IMR-90 (cell line): ENCODE measurements at places on chromosomes 7 and 10.
A peak's percentile ranks its signal among the peaks of the same experiment; 100 is the strongest.

DNA sequence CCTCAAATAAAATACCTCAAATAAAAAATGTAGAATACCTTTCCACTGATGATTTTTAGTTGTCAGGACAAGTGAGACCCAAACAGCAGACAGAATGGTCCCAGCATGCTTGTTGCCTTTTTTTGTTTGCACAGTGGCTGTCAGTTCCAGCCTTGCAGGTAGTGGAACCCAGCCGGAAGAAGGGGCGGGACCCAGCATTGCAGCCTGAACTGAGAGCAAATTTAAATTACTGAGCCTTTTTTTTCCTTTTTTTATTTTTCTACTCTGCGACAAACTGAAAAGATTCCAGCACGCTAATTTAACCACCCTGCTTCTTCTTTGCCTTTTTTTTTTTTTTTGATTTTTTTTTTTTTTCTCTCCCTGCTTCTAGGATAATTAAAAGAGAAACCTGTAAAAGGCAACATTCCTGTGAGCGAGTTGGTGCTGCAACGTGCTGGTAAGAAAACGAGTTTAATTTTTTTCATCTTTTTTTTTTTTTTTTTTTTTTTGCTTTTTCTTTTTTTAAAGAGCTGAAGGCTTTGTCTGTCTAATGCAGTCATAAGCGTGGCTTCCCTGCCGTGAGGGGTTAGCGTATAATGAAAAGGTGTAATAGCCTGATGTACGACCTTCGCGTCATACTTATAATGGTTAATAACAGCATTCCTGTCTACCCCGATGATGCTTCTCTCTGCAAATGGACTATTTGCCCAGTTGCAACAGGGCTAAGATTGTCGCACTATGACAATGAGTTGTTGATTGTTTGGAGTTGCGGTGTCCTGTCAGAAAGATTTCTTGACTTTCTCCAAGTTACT, 555.3 kb upstream of the CELF2 start:
- no peak for DNase-seq

DNA sequence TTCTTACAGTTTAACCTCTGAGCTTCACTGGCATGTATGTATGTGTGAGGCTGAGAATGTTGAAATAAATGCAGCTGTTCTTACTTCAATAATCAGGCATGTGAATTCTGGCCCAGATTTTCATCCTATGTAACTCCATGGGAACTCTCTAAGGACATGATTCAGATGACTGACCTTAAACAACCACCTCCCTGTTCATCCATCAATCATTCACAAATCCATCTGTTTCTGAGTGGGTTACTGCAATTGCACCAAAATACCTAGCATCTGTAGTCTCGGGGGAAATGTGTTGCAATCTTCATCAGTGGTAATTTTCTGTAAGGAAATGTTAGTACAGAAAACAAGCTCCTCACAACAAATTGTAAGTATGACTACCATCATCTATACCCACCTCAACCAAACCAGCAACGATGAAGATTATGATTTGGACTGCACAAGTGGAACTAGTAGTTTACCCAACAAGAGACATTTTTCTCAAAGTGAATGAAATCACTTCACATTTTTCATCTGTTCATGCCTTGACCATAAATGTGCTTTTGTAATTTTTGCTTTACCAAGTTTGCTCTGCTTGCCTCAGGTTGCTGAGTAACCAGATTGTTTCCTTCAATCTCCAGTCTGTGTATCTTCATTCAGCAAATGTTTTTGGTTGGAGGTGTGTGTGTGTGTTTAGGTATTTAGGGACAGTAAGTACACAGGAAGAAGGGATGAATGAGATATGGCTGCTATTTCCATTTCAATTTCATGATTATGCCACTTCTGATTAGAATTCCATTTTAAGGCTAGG, 65.7 kb upstream of the FZD8 start:
- DNase-seq, result no peak

DNA sequence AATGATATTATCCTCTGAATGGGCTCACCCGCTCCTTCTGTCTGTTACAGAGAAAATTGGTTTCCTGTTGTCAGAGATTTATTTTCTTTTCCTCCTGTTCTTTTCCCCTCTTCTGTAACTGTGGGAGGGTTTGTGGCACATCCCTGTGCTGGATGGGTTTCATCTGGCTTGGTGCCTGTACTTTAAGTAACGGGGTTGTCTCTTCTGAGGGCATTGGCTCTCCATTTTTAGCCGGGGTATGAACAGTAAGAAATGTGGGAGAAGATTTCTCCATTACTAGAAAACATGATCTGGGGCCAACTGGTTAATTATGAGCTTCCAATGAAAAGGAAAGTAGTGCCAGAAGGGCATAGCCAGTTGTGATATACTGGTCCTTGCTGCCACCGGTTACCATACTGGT, 142.6 kb downstream of the SND1 start:
- DNase-seq, result no peak

DNA sequence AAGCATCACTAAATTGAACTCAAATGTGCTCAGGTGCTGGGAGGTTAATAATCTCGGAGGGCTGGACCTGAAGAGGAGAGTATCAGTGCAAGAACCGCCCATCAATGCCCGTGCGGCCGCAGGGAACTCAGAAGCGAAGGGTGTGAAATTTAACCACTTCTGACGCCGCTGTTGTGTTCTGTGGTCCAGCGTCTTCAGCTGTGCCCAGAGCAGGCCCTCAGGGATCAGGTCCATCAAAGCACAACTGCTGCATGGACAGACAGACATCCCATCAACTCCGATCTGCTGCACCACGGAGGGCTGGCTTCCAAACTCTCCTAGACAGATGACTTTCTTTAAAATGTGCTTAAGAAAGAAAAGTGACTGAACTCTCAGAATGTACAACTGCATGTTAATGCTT, 144.9 kb upstream of the TCERG1L start:
- no peak for DNase-seq

- DNase-seq, result no peak
These were observed 207.6 kb upstream of the KLF6 start for GRCh38 chr10:3992382-3993178.

- peak; percentile 87 for DNase-seq
These were observed 6.3 kb downstream of the TPST1 start for GRCh38 chr7:66211429-66211828.

GRCh38 chr7:100190048-100190711, 12.5 kb downstream of the STAG3 start:
- peak; percentile 62 for DNase-seq

- DNase-seq, result no peak
These were observed 43.5 kb downstream of the YKT6 start for GRCh38 chr7:44244282-44244681.

DNA sequence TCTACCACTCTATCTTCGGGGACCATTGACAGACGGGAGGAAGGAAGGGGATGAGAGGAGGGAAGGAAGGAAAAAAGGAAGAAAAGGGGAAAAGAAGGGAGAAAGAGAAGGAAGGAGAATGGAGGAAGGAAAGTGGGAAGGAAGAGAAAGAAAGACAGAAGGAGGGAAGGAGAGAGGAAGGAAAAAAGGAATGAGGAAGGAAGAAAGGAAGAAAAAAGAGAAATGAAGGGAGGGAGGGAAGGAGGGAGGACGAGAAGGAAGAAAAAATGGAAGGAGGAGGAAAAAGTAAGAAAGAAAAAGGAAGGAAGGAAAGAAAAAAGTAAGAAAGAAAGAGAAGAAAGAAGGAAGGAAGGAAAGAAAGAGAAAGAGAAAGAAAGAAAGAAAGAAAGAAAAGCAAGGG, 128.9 kb downstream of the ADARB2 start:
- no peak for DNase-seq

DNA sequence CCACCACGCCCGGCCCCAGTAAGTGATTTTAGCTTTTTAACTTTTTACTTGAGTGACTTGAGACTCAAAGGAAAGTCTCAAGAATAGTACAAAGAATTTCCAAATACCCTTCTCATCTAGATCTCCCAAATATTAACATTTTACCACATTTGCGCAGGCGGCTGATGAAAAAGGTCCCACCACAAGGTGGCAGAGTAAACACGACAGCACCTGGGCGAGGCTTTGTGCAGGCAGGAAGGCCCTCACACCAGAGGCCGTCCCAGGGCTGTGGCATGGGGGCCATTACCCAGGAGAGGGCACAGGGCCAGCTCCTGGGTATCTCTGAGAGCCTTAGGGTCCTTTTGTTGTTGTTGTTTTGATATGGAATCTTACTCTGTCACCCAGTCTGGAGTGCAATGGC, 50.0 kb upstream of the WIPI2 start:
- peak; percentile 9 for DNase-seq

DNA sequence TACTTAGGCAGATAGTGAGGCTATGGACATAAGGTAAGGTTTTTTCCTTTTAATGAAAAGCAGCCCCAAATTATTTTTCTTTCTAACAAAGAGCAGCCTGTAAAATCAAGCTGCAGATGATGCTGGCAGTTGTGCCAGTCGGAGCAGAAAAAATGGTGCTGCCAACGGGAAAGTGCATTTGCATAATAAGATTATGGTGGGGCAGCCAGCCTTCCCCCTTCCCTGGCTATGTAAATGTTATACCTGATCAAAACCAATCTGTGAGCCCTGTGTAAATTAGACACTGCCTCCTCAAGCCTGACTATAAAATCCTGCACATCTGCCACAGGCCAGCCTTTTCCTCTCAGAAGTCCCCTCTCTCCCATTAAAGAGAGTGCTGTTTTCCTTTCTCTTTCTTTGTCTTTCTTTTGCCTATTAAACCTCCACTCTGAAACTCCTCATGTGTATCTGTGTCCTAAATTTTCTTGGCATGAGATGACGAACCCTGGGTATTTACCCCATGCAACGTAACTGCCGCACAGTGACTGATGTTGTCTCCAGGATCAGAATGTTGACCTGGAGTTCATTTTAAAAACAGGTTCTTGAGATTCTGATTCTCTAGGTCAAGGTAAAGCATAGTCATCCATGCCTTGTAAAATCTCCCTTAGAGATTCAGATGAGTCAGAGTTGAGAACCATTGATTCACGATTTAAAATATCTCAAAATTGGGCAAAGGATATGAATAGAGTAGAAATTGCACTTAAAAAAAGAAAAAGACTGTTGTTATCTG, 167.3 kb upstream of the C1GALT1 start:
- no peak for DNase-seq

DNA sequence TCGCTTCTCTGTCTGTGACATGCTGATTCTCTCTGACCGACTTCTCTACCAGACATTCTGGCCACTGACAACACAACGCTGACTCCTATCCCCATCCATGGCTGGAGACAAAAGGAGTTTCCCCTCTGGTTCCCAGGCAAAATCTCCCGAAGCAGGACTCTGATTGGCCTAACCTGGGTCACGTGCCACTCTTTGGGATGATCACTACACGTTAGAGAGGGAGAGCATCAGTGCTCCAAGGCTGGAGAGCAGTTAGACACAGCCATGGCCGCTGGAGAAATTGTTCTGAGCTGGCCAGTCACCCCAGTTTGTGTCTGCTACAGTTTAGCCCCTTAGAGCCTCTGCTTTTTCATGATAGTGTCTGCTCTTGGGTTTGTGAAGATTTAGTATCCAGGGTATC, 38.9 kb downstream of the ADAMTS14 start:
- no peak for DNase-seq

DNA sequence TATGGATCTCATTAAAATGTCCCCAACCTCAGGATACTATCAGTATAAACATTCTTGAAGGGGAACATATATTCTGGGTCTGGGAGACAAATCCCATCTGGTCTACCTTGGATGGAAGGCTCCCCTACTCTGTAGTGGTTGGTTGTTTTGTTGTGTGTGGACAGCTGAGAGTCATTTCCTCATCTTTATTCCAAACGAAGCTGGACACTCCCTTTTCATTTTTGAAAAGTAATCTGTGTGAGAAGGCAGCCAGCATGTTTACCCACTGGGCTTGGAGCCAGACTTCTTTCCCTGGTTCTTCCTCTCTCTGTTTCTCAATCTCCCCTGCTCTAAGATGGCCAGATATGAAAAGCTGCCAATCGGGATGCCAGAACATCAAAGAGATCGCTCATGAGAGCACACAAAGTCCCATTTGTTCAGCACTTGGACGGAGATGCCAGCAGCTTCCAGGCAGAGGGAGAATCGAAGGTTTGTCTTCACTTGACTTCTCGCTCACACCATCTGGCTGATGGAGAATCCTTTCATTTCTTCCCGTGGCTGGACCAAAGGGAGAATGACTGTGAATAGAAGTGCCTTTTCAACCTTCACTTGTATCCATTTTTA, 108.1 kb upstream of the AGR3 start:
- DNase-seq, result peak; percentile 80

- DNase-seq, result no peak
These were observed 143.1 kb downstream of the CHN2 start for GRCh38 chr7:29337546-29338116.
